ENCODE measurements at places on chromosomes 1 and 21.

DNA sequence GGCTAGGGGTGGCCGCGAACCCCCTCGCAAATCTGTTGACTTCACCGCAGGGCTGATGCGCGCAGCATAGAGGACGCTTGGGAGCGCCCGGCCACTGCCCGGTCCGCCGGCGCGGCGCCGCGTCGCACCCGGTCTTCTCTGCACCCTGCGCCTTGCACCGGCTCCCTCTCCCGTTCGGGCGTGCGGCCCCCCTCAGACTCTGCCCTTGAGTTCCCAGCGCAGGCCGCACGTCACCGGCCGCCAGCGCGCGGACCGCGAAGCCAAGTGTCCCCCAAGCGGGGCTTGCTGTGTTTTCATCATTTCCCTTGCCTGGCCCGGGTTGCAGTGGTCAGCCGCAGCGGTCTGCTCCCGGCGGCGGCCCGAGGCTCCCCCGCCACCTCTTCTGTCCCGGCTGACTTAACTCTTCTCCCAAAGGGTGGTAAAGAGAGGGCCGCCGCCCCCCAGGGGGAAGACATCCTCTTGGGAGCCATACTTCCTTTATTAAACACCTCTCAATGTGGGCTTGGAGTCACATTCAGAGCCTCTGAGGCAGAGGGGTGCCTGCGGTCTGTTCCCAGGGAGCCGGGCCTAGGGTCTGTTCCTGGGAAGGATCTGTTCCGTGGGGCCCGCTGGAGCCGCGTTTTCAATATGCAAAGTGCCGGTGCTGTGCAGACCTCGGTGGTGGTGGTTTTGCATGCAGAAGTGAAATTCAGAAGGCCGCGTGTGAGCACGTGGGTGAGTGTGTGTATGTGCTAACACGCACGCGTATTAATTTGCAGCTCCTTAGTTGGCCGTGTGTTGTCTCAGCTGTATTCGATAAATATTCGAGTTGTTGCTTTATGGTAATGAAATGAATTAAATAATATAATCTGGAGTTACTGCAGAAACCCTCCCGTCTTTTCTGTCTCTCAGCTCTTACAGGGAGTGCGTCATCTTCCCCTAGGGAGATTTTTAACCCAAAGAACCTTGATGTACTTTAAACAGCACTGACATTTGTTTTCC, 17.6 kb downstream of the PBX1 start:
- peak; percentile 83 for DNase-seq

DNA sequence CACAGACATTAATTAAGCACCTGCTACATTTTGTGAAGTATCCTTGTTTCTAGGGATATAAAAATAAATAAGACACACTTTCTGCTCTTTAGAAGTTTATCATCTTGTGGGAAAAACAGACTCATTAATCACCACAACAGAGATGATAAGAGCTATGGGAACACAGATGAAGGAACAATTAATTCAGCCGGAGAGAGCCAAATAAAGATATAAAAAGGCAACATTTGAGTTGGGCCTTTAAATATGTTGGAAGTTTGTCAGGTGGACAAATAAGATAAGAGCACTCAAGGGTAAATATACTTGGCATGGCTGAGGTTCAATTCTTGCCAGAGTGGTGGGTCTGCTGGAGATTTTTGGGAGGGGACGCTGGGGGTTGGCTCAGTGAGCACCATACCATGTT, 34.2 kb upstream of the VTCN1 start:
- no peak for DNase-seq

GRCh38 chr1:75172556-75172955, 38.4 kb downstream of the LHX8 start:
- DNase-seq = peak; percentile 91

DNA sequence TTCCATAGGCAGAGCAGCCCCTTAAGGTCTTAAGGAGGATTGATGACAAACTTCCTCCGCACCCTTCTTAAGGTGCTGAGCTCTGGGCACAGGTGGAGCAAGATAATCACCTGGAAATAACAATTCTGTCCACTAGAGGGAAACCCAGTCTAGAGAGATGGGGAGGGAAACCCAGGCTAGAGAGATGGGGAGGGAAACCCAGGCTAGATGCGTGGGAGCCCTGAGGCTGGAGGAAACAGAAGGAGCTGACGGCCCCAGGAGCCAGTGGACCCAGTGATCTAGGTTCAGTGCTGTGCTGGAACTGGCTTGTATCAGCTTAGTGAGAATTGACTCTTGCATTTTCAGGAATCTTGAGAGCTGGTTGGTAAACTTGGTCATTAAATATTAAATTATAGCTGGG, 17.8 kb upstream of the MYCL start:
- peak; percentile 29 for DNase-seq

DNA sequence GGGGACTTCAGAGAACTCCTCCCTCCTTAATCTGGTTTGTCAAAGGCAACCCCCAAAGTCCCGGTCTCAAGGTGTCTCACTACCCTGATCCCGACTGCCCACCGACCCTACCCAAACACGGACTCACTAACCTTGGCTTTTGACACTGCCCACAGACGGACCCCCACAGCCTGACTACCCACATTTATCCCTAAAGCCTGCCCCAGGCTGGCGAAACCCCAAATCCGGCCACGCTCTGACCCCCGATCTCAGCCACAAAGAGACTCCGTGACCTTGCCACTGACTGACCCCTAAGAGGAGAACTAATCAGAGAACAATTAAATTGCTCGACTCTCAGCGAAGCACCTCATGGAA, 5.2 kb downstream of the ID3 start:
- no peak for DNase-seq

DNA sequence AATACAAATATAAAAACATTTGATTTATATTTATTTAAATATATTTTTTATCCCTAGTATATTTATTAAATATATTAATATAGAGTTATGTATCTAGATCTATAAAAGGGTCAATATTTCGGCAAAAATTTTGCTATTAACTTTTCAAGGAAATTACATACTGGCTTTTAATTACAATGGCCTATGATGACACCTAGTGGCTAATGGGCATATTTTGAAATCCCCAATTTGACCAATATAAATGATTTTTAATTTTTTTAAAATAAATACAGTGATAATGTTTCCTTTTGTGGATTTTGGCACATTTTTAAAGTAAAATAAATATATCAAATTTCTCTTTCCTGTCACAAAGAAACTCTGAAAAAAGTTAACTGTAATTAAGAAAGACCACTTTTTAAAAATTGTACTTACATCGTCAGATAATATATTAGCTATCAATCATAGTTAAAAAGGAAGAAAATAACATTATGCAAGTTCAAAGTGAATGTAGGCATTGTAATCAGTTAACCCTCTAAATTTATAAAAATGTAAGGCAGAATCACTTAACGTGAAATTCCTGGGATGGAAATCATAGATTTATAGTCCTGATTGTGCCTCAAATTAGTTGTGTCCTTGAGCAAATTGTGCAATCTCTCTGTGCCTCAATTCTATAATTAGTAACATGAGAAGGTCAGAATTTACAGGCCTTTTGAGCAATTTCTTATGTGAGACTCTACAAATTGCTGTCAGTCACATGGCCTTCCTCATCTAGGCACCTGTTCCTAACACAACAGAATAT, 25.6 kb upstream of the RGS13 start:
- peak; percentile 27 for DNase-seq

DNA sequence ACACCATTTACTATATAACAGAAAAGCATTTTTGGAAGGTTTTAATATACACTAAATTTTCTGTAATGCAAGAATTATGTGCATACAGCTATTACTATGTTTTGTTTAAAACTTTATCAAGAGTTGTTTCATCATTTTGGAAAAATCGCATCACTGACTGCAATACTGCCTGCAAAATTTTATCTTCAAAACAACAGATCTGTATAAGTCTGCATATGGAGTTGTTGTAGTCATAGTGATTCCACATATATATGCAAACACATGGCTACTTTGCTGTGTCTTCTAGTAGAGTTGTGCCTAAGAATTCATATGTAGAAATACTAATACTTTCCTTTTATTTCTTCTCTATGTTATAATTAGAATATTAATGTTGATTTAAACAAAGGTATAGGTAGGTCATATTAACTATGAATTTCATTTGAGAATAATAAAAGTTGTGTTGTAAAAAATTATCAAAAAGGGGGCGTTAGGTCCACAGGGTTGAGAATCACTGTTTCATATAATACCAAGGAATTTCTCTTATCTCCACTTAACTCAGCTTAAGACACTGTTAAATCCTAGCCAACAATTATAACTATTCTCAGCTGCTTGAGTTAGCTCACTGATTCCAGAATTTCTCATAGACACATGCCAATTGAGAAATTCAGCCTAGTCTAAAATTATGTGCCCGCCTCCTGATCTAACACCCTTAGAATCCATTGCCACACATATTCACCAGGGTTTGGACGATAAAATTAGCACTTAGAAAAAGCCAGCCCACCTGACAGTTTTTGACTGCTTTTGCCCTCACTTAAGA, 22.9 kb upstream of the LAMC1 start:
- no peak for DNase-seq

- no peak for DNase-seq
These were observed 31.0 kb downstream of the NENF start for GRCh38 chr1:212463565-212464285.

GRCh38 chr1:18926315-18927081, 24.1 kb upstream of the ALDH4A1 start:
- peak; percentile 89 for DNase-seq

GRCh38 chr1:78240755-78241154, 195.0 kb downstream of the GIPC2 start:
- peak; percentile 11 for DNase-seq
